ENCODE measurements at places on chromosomes 6 and 20.

GRCh38 chr20:37524859-37525708, 2.6 kb downstream of the BLCAP start:
- peak; percentile 33 for DNase-seq

- DNase-seq: no peak
These were observed 69.7 kb downstream of the RFPL4B start for GRCh38 chr6:112416866-112417265.

DNA sequence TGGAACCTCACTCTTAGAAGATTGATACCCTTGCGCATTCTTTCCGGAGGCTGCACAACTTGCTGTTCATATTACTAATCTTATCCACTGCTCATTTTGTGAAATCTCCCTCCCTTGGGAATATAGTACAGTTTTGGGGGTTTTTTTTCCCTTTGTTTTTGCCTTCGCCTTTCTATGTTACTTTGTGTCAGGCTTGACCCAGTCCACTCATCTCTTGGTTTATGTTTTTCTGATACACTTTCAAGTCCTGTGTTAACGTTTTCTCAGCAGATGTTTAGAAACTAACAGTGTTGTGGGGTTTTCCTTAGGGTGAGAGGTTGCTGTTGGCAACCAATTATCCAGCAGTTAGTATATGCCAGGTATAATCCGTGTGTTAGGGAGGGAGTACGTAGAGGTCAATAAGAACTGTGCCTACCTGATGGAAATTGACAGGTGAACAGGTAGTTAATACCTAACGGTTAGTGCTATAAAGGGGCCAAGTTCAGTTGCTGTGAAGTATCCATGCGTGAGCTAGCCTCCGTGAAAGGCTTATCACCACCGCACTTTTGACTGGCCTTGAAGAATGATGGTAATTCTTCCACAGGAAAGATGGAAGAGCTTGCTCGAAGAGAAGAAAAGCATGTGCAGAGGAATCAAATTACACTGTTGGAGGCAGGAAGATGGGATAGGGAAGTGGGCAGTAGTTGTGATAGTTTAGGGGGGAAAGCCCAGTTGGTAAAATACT, 1.4 kb downstream of the NFYA start:
- DNase-seq: no peak

- no peak for DNase-seq
These were observed 792 bp upstream of the MICA start for GRCh38 chr6:31402324-31403282.

- DNase-seq: no peak
These were observed 29.1 kb downstream of the VSTM2L start for GRCh38 chr20:37932074-37932473.

DNA sequence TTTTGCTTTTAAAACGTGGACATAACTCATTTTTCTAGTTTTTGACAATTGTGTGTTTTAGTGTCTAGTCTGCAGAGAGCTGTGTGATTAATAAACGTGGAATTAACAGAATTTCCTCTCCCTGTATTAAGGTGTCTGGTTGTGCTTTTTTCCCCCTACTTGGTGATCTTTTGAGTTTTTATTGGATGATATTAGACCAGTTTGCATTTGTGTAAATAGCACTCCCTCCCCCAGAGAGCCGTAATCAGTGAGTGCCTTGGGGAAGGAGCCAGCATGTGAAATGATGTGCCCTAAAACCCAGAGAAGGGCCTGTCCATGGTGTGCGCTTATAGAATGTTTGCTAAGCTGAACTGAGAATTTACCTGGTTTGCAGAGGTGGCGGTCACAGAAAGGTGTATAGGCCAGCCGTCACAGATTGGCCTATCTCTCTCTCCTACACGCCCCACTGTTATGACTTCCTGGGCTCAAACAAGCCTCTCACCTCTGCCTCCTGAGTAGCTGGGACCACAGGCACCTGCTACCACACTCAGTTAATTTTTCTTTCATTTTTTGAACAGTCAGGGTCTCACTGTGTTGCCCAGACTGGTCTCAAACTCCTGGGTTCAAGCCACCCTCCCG, 42.4 kb downstream of the ALDH5A1 start:
- DNase-seq: no peak

- no peak for DNase-seq
These were observed 56.4 kb downstream of the B4GALT5 start for GRCh38 chr20:49657118-49657901.

- DNase-seq: no peak
These were observed 434.7 kb downstream of the BCKDHB start for GRCh38 chr6:80541181-80541580.

DNA sequence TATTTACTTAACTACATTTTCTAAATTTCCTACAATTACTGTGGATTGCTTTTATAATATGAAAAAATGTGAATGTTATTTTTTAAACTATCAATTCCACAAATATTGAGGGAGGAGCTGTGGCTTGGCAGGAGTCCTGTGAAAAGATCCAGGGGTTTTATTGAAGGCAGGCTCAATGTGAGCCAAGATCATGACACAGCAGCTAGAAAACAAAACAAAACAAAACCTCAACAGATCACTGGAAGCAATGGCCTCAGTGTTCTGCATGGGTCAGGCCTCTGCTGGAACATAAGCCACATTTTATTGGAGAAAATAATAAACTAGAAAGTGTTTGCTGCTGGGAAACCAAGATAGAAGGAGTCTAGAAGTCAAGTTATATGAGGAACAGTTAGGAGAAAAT, 19.4 kb upstream of the RCAN2 start:
- no peak for DNase-seq

GRCh38 chr6:4510317-4510716, 265.9 kb upstream of the CDYL start:
- DNase-seq: no peak

DNA sequence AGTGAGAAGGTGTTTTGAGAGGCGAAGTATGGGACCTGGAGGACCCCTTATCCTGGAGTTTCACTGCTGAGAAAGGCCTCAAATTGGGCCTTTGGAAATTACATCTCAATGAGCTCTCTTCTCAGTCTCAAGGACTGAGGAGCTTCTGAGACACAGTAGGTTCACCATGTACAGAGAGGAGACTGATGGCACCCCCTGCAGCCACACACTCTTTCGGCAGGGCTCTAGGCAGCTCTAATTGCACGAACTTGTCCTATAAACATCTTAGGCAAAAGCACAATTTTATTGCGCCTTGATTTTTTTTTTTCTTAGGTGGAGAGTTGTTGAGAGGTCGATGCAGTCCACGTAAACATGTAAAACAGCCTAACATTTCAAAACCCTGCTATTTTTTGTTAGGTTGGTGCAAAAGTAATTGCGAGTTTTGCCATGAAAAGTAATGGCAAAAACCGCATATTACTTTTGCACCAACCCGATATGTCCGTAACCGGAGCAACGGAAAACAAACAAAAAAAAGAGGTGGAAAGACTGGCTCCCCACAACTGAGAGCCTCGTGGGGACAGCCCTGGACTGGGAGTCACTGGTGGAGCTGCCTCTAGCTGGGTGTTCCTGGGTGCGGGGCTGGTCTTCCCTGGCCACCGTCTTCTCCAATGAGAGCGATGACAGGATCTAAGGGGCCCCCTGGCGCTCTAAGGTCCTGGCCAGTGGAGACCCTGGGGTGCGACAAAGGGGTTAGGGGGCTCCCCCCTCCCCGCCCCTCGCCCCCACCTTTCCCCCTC, 84.0 kb upstream of the EYA2 start:
- DNase-seq: no peak

DNA sequence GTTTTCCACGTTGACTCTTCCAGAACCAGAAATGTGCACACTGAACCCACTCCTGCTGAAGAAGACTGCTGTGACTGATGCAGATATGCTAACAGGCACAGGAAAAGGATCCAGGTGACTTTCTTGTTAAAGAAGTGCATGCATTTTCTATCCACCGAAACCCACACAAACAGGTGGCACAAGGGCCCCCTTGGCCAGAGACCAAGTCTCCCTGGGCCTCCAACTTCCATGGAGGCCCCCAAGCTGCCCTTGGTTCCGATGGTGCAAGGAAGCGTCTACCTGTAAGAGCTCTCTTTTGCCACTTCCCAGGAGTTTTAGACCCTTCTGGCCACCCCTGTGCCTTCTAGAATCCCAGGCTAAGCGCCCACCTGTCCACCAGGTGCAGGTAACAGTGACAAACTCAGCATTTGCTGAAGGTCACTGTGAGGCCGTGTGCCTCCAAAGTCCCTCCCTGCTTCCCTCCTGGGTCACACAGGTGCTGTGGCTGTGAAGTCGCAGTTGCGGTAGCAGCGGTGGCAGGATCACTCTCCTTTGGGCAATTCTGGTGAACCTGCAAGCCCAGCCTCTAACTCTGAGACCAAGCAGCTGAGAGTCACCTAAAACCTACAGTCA, 134.8 kb downstream of the PXDC1 start:
- no peak for DNase-seq

GRCh38 chr6:119147101-119148053, 68.9 kb upstream of the FAM184A start:
- no peak for DNase-seq

DNA sequence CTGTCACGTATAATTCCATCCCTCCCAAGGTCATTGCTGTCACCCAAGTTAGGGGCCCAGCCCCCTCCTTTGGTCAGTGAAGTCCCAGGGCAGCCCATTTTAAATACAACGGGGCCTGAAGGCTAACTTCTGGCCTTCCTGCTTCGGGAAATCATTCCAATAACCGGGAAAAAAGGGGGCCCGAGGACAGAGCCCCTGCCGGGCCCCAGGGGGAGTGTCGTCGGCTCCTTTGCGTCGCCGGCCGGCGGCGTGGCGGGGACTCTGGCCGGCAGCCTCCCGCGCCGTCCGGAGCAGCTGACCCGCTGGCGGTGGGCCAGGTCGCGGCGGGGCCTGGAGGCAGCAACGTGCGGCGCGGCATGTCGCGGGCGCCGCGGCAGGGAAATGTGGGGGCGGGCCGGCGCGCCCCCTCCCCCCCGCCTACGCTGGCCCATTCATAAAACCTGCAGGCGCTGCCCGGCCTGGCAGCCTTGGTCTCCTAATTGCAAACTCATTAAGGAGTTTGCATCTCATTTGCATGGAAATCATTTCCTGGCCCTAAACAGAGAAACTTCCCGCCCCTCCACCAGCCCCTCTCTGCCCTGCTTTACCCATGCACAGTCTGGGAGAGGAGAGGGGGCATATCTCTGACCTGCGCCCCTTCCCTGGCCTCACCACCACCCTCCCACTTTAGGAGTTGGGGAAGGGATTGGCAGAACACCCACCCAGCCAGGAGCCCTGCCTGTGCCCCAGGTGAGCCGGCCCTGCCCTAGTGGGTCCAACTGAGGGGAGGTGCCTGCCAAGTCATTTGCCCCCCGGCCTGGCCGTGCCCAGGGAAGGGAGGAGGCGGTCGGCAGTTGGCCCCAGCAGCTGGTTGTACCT, 50.7 kb downstream of the MRPL14 start:
- peak; percentile 76 for DNase-seq

DNA sequence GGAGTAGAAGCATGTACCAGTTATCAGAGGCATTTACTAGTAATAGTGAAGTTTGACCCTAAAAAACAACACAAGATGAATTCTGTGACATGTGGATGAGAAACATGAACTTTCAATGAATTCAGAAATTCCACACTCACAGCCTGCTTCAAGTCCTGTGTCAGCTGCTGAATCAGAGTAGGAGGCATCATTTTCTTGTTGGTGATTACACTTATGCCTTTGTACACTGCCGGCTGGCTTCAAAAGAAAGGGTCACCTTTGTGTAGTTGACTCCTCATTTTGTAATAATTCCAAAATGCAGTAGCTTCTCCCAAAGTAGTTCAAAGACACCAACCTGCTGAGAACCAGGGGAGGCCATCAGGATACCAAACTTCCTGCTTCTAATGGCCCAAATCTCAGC, 165.5 kb downstream of the BACH2 start:
- no peak for DNase-seq

DNA sequence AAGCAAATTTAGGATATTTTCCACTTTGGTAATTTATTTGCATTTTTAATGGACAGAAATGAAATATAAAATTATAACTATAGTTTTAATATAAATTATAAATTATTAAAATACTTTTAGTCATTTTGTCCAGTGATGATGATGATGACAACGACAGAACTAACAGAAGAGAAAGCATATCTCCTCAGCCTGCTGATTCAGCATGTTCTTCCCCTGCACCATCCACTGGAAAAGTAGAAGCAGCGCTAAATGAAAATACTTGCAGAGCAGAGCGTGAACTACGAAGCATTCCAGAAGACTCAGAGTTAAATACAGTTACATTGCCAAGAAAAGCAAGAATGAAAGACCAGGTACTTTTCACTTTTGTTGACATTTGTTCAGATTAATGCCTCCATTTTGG, 64.9 kb downstream of the SENP6 start:
- no peak for DNase-seq

DNA sequence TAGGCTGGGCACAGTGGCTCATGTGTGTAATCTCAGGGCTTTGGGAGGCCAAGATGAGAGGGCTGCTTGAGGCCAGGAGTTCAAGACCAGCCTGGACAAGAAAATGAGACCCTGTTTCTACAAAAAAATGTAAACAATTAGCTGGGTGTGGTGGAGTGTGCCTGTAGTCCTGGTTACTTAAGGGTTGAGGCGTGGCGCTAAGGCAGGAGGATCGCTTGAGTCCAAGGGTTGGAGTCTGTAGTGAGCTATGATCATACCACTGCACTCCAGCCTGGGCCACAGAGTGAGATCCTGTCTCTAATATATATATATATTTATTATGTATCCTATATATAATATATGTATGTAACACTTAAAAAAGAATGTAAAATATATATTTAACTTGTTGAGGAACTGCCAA, 7.9 kb upstream of the ABRACL start:
- no peak for DNase-seq

- DNase-seq: no peak
These were observed 11.4 kb upstream of the TSPYL4 start for GRCh38 chr6:116265041-116265829.

DNA sequence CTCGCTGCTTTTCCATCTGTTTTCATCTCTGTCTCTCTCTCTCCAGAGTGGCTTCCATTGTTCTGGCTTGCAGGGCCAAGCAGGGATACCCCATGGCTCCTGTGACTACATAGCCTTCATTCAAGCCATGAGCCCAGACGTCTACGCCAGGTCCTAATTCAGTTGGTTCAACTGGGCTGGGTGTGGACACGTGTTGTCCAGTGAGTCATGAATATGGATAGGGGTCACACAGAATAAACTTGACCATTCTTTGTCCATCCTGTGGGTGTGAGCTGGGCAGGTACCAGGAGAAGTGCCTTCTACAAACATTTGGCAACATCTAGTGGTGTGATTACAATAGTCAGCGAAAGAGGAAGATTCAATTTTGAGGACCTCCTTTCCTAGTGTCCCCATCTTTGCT, 96.9 kb upstream of the ARMC2 start:
- no peak for DNase-seq

DNA sequence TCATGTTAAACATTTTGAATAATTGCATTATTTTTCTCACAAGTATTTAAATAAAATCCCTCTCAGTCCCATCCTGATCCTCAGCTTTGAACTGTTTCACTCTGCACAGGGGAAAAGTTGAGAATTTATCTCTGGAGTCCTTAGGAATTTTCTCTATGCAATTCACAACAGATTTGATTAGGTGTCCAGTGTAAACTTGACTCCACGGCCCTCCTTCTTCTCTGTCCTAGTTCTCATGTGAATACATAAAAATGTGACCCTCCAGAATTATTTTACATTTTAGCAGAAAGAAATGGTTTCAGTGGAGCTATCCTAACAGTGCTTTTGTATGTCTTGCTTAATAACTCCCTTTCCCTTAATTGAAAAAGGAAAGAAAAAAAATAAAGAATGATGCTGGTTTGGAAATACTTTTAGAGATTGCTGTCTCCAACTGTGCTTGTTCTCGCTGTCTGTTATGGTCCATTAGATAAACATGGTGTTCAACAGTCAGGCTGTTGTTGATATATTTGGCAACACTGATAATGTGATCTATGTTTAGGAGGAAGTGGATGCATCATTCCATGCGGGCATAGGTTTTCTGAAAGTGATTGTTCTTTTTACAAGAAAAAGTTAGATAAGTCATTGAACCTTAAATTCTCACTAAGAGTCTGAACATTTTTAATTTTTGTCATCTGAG, 599.4 kb upstream of the CITED2 start:
- no peak for DNase-seq
